Umbilical cord (tissue), 2 donors: ENCODE measurements at places on chromosomes 3 and 15.

GRCh38 chr3:129032716-129033115 lies 27.9 kb upstream of the GP9 start:
- DNase-seq, result no peak

- DNase-seq, result no peak
Observed at GRCh38 chr3:128432971-128433836, 33.5 kb downstream of the DNAJB8 start.

- peak; percentile 60 for DNase-seq
Observed at GRCh38 chr3:134030379-134031347, 938 bp upstream of the SLCO2A1 start.

GRCh38 chr3:177981576-177981975 lies 554.7 kb upstream of the KCNMB2 start:
- no peak for DNase-seq

DNA sequence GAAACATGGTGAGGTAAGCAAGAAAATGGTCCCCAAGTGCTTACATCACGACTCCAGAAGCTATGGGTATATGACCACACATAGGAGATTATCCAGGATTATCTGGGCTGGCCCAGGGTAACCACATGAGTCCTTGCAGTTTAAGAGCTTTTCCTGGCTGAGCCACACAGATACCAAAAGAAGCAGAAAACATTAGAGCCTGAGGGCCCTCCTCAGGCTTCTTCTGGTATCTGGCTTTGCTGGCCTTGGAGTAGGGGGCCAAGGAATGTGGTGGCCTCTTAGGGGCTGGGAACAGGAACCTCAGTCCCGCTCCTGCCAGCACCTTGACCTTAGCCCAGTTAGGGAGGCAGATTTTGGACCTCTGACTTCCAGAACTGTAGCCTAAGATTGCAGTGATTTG lies 259.1 kb downstream of the KCNMB2 start:
- peak; percentile 3 for DNase-seq
